Substantia nigra (tissue), 51 donors: ENCODE measurements at places on chromosomes 1 and 21.

GRCh38 chr21:16002874-16003466 is 273.2 kb downstream of the USP25 start:
- no peak for DNase-seq

GRCh38 chr1:85862456-85862855 is 154.2 kb upstream of the ZNHIT6 start:
- no peak for DNase-seq

GRCh38 chr1:55067022-55067778 is 27.9 kb downstream of the PCSK9 start:
- DNase-seq, result peak; percentile 72

- DNase-seq, result no peak
Measured at GRCh38 chr21:14773777-14774345, 227.7 kb upstream of the SAMSN1 start.

DNA sequence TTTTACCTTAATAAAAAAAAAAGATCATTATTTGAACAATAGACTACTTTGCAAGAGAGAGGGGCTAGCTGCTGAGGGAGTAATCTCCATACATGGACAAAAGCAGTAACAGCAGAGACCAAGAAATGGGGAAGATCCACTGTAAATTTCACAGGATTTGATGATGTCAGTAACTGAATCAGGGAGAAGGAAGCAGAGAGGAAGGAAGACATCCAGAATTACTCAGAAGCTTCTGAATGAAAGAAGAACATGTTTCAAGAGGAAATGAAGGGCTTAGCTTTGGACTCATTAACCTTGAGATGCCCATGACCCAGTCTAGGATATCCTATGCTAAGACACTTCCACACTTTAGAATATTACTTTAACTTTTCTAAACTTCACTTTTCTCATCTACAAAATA is 60.4 kb downstream of the SLC44A5 start:
- DNase-seq, result no peak

- no peak for DNase-seq
Measured at GRCh38 chr1:30320581-30320890, 402.8 kb downstream of the MATN1 start.
